Activated CD4-positive, alpha-beta T cell treated with anti-CD3 and anti-CD28 coated beads, Interleukin-2, amount 50 U/mL, for 4 hours (primary cell): ENCODE measurements at places on chromosomes 6 and 20.

GRCh38 chr6:18674346-18674745 is 287.2 kb downstream of the RNF144B start:
- DNase-seq, result no peak

GRCh38 chr20:37359331-37359730 is 13.4 kb downstream of the SRC start:
- DNase-seq, result no peak

DNA sequence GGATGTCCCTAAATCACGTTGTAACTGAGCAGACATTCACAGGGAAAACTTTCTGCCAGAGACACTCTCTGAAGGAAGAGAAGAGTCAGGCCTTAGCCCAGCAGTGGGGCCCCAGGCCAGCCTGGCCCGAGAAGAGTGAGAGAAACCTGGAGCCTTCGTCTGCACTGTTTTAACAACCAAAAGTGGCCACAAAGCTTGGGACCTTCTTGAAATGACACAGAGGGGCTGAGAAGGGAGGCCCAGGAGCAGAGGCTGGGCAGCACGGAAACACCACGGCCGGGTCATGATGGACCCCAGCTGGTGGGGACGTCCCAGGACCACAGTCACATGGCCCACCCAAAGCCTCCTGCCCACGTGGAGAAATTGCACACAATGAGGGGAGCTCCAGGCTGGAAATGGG is 126.8 kb upstream of the THBS2 start:
- no peak for DNase-seq

- no peak for DNase-seq
These were observed 49.3 kb downstream of the SPATA2 start for GRCh38 chr20:49866051-49866450.

- no peak for DNase-seq
These were observed 150.1 kb downstream of the DTNBP1 start for GRCh38 chr6:15512721-15513120.

DNA sequence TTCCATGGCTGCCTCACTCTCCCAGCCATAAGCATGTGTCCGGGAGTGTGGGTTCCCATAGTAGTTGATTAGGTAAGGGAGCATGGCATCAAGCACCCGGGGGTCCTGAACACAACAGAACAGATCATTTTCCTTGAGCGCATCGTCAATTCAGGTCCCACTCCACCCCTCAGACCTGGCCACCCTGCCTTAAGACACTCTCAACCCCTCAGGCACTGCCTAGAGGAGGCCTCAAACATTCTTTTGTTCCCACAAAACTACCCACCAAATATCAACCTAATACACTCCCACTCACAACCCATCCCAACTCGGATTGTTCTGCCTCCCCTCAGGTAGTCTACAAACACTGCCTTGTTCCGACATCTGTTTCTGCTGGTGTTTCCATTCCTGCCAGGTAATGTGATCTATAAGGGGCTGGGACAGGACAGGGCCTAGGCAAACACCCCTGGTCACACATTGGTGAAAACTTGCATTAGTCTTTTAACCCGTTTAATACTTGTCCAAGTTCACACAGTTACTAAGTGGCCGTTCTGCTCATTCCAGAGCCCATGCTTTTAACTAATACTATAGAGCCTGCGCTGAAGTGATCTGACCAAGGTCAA is 1.4 kb downstream of the NFS1 start:
- DNase-seq, result no peak

- no peak for DNase-seq
These were observed 113.5 kb downstream of the CD83 start for GRCh38 chr6:14231071-14231483.
